ENCODE measurements at places on chromosomes 16 and 17.

GRCh38 chr16:14106457-14106856, 35.3 kb downstream of the MRTFB start:
- DNase-seq = no peak

- DNase-seq = no peak
Observed at GRCh38 chr17:13787636-13788035, 185.9 kb upstream of the HS3ST3A1 start.

- no peak for DNase-seq
Observed at GRCh38 chr16:23847251-23847650, 11.5 kb downstream of the PRKCB start.

DNA sequence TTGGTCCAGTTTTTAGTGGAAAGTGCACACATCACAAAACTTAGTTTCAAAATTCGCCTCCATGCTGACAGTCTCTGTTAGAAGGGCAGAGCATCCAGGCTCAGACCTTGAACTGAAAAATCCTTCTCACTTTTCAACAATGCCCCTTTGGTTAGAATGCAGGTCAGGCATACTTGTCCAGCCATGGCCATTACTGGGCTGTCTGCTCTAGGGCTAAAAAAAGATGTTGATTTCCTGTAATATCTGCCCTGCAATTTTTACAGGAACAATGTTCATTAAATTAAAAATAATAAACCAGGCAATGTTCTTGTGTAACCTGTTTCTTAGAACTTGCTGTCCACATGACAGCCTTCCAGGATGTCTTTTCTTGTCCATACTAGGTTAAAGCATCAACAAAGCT, 122.4 kb downstream of the SNX11 start:
- no peak for DNase-seq

GRCh38 chr16:12290868-12291267, 314.3 kb downstream of the SNX29 start:
- DNase-seq = no peak

DNA sequence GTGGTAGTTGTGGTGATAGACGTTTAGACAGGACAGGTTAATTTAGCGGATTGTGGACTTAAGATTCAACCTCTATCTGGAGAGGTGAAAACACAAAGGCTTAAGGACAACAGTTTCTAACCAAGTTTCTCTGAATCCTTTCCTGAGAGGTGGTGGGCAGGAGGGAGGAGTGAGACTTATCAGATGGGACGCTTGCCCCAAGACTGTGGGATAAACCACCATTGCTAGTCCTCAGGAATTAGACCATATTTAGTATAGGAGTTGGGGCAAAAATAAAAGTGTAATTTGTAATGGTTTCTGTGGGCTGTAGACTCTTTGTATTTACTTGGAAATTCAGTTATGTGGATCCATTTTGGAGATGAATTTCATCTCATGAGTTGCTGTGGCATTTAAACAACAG, 6.6 kb downstream of the PDP2 start:
- DNase-seq = no peak

- DNase-seq = no peak
Observed at GRCh38 chr17:35866341-35866950, 2.2 kb downstream of the HEATR9 start.

DNA sequence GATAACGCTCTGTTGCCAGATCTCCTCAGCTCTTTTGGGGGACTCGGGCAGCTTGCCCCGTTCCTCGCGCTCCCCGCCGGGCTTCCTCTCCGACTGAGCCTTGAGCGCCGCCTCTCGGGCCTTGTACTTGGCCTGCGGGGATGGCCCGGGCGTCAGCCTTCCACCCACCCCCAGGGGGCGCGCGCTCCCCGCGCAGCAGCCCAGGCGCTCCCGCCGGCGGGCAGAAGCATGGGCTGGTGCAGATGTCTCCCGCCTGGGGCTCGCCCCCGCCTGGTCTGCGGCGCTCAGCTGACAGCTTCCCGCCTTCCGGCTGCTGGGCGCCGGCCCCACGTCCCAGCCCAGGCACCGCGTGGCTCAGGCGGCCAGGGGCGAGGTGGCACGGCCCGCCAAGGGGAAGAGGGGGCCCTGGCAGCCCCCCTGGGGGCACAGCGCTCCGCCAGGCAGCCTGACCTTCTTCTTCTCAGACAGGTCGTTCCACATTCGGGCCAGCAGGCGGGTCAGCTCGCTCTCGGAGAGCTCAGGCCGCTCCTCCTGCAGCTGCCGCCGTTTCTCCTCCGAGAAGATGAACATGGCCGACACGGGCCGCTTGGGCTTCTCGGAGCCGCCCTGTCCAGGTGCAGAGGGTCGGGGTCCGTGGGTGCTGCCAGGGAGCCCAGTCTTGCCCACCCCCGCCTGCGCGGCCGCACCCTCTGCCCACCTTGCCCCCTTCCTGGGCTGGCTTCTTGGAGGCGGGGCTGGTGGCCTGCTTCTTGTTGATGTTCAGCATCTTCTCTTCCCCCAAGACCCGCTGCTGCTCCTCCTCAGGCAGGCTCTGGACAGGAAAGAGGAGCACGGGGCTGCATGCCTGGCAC, 8.9 kb downstream of the UBTF start:
- DNase-seq = peak; percentile 72

GRCh38 chr17:30969989-30970830, 629 bp upstream of the RNF135 start:
- DNase-seq = no peak

DNA sequence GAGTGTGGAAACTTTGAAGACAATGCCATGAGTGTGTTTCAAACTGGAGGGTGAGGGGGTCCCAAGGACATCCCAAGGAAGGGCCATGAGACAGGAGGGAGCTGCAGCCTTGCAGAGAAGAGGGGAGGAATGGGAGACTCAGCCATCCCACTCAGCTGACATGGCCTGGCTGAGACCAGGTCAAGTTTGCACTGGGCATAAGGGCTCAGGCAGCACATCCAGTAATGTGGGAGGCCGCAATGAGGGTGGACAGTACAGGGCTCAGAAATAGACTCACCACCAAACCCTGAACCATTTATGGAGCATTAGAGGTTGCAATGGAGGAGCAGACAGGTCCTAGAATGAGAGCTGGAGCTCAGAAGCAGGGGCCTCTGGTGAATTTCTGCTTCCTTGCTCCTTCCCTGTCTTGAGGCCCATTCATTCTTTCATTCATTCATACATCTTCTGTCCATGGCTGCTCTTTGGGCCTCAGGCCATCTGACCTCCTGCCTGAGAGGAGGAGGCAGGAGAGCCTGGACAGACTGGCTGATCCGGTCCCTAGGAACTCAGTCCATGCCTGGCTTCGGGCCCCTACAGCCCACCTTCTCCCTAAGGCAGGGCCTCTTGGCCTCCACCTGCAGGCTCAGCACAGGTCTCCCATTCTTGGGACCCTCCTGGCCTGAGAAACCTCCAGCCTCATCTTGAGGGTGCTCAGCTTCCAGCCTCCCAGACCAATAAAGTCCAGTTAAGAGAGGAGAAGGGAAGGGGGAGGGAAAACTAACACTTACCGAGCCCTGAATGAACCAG, 70.5 kb upstream of the CDH5 start:
- no peak for DNase-seq

- no peak for DNase-seq
Observed at GRCh38 chr16:65294708-65295107, 172.8 kb upstream of the CDH11 start.

DNA sequence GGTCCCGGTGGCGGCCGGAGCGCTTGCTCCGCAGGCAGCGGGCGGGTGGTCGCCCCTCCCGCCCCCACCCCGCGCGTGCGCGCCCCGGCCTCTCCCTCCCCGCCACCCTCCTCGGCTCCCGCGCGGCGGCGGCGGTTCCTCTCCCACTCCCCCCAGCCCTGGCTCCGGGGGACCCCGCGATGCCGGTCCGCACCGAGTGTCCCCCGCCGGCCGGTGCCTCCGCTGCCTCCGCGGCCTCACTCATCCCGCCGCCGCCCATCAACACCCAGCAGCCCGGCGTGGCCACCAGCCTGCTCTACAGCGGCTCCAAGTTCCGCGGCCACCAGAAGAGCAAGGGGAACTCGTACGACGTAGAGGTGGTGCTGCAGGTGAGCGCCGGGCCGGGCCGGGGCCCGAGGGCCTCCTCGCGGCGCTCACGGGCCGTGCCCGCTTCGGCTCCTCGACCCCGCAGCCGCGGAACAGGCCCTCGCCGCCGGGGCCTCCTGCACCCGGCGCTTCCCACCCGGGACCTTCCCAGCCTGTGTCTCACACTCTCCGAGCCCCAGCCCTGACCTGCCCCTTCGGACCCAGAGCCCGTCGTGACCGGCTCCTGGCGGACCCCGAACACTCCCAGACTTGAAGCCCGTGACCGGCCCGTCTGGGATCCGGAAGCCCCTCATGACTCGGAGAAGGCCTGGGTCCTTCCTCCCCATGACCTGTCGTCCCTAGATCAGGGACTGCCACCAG, 490 bp downstream of the GID4 start:
- DNase-seq = no peak

DNA sequence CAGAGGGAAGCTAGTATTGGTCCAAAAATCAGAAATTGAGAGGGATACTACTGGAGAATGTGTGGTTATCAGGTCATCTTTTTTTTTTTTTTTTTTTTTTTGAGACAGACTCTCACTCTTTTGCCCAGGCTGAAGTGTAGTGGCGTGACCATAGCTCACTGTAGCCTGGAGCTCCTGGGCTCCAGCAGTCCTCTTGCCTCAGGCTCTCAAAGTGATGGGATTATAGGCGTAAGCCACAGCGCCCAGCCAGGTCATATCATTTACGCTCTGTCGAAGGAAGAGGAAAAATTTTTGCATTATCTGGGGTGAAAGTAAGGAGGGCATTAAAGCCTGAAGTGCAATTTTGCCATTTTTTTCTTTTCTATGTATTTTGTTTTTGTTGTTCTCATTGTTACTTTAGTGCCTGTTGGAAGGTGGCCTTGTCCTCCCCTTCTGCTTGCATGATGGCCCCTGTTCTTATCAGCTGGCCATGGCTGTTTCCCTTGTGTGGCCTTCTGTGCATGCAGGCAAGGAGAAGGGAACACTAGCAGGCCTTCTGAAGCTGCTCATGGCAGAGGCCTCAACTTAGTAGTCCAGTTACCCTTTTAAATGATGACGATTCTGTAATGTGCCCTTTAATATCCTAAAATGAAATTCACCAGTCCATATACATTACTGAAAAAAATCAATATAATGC, 118.3 kb downstream of the SPECC1 start:
- DNase-seq = no peak

DNA sequence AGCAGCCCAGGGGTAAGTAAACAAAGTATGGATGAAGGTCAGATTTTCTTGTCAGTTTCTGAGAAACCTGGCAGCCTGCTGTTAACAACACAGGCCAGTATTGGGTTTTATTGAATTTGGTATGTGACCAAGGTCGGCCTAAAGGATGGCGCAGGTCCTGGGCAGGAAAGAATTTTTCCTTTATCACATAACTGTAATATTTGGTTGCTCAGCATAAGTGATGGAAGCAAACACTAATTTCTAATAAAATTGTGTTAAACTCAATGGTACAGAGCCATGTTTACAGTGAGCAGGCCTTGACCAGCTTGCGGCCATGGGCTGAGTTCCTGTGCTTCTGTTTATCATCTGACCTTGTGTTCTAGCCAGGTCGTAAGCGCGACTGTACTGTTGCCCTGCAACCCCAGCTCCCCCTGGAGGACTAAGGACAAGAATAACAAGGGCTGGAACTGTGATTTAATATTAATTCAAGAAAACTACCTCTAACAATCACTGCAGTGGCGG, 10.5 kb downstream of the POLDIP2 start:
- no peak for DNase-seq

DNA sequence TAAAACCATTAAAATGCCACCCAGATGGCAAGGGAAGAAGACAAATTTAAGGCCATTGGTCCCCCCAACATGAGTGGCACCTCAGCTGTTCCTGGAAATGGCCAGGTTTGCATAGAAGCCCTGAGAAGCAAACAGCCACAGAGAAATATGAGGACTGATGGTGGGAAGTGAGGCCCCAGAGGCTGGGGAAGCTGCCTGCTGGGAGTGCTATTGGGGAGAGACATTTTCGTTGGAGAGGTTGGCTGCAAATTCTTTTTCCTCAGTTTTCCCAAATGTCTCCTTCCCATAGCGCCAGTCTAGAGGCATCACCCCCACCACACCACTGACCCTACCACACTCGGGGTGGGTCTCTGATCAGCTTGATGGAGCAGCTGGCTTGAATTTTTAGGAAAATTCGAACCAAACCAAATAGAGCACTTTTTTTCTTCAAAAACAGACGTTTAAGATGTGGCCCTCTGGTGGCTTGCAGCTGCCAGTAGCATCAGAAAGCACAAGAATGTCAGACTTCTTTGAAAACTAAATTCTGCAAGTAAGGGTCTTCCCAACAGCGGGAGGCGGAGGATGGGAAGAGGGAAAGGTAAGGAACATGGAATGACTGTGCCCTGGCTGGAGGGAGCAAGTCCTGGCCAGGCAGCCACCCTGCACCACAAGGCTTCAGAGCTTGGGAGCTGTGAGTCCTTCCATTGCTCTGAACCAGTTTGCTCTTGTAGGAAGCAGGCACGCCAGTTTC, 13.2 kb upstream of the SLC12A3 start:
- no peak for DNase-seq

GRCh38 chr16:82605863-82606620, 20.7 kb upstream of the CDH13 start:
- DNase-seq = no peak

DNA sequence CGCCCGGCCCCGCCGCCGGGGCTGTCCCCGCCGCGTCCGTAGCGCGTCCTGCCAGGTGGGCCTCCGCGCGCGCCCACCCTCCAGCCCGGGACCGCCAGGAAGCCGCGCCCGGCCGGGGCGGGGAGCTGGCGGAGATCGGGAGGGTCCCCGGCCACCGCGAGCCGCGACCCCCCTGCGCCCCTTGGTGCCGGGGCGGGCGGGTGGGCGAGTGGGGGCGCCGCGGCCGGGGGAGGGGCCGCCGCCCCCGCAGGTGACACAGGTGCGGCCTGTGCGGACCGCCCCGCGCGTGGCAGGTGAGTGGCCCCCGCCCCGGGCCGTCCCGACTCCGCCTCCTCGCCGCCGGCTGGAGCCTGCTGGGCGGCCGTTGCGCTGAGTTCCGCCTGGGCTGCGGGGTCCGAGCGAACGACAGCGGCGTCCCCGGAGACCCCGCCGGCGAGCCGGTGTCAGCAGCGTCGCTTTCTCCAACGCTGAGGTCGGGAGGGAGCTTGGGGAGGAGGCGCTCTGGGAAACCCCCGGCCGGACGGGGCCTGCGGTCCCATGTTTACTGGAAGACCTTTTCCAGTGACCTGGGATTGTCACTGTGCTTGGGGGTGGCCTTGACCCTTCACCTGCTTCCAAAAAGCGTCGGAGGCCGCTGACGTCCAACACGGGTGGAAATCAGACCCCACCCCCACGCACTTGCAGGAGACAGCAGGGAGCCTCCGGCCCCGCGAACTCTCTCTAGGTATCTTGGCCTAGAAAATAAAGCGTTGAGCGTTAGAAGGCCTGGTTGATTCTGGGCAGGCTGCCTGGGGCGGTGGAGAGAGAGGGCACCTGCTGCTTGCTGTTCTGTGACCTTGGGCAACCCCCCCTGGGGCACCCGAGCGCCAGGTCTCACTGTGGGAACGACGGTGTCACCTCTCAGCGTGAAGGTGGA, 542 bp downstream of the KLHL36 start:
- DNase-seq = peak; percentile 7

- no peak for DNase-seq
Observed at GRCh38 chr17:29363716-29364115, 26.4 kb upstream of the TAOK1 start.

GRCh38 chr17:31674717-31675349, 184.2 kb downstream of the COPRS start:
- DNase-seq = no peak

All from stimulated activated CD8-positive, alpha-beta memory T cell treated with anti-CD3 and anti-CD28 coated beads, Interleukin-4, amount 100 ng/mL, for 4 hours (primary cell).